ENCODE measurements at places on chromosomes 1 and 21.

DNA sequence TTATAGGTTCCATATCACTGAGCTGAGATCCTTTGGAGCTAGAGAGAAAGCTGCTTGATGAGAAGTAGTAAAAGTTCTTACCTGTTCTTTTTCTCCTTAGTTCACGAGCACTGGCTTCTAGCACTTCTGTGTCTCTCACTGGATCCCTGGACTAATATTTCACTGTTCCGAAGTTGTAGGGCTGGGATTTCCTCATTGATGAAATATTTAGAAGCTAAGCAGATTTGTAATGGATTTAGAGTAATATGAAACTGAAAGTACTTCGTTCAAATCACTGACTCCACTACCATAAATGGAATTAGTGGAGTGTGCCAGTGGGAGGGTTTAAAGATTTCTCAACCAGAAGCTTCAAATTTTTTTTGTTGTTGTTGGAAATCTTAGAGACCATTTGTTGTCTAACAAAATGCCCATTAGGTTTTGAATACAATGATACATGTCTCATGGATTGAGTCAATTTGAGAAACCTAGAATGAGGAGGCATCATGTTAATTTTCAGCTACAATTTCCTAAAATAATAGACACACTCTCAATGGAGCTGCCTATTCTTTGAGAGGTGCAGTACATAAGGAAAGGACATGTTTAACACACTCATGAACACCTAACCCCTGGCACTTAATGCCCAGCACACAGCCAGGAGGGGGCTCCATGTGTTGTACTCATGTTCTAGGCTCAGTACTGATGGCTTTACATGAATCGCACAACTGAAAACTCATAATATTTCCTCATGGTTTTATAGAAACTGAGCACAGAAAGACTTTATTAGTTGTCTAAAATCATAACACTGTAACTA is at the start of gene GBP1:
Gene GBP1 (minus strand): TSS at position 130 of the 790 bp plus-strand sequence. CDS start 1,974 bp downstream, outside the sequence.
- DNase-seq: no peak

GRCh38 chr1:18707696-18708257 is 77.1 kb downstream of the PAX7 start:
- no peak for DNase-seq

DNA sequence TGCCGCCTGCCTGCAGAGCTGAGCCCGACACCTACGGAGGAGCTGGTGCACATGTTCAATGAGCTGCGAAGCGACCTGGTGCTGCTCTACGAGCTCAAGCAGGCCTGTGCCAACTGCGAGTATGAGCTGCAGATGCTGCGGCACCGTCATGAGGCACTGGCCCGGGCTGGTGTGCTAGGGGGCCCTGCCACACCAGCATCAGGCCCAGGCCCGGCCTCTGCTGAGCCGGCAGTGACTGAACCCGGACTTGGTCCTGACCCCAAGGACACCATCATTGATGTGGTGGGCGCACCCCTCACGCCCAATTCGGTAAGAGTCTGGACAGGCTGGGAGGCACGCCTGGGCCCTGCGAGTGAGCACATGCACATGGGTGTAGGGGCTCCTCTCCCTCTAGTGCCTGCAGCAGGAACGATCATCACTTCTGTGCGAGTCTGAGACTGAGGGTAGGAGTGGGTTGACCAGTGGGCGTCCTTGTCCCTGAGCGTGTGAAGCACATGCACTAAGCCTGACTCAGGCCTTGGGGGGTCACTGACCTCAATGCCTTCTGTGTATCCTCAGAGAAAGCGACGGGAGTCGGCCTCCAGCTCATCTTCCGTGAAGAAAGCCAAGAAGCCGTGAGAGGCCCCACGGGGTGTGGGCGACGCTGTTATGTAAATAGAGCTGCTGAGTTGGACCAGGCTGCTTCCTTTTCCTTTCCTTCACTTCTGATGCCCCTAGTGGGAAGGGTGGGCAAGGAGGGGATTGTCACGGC is 6.9 kb downstream of the DMAP1 start:
- no peak for DNase-seq

DNA sequence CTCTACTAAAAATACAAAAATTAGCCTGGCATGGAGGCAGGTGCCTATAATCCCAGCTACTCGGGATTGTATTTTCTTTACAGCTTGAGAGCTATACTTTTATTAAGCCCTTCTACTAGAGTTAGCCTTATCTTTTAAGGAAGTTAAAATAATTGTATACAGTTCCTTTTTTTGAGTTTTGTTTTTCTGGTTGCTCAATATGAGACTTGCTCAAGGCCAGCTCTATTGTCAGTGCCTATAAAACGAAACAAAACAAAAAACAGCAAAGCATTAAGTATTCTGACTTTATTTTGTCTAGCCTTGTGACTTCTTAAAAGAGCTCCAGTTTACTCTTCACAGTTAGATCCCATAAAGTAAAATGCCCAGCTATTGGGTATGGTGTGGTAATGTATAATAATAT is 17.2 kb downstream of the PKN2 start:
- no peak for DNase-seq

DNA sequence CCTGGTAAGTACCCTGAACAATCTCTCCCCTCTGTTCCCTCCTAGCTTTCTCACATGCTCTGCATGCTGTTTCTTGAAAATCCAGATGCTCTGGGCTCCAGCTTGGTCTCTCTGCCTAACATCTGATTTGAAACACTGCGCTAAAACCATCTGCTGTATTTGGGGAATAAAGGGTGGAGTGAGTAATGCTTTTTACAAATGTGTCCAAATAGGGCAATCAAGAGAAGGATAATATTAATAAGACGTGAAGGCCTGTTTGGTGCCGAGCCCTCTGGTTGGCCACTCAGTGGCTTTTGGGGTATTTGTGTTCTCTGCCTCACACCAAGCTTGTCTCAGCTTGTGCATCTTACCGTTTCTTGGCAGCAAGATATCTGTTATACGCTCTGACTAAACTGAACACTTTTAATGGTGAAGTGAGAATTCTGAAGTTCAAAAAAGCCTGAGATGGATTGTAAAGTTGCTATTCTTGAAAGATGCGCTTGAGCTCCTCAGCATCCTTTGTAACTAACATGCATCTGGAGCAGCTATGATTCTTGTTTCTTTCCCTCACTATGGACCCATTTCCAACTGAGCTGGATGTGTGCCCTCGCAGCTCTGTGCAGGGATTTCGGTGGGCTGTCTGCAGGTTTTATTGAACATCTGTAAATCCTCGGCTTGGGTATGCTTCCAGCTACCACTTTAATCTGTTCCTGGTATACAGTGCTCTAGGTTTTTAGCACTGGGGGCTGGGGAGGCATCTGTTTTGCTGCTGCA is 269.4 kb downstream of the RWDD3 start:
- DNase-seq: no peak
